Spleen (tissue), 13 donors: ENCODE measurements at places on chromosomes 3 and 15.

- DNase-seq: no peak
These were observed 51.2 kb downstream of the CFAP20DC start for GRCh38 chr3:58998476-58999117.

DNA sequence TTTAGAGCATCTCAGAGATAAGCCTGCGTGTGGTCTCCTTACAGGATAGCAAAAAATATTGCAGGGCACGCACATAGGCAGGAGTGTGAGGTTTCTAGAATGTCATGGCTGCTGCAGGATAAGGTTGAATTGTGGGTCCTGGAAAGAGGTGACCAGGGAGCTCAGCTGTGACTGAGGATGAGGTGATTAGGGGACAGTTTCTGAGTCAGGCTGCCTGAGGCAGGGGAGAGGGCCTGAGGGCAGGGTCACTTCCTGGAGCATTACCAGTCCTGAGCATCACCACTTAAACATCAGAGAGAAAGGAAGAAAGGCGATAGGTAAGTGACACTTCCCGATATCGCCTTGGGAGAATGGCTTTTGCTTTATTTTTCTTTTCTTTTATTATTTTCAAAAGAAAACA is 813.8 kb downstream of the TUSC7 start:
- DNase-seq: no peak

- no peak for DNase-seq
These were observed 469.6 kb upstream of the PPP2R3A start for GRCh38 chr3:135495891-135496290.

DNA sequence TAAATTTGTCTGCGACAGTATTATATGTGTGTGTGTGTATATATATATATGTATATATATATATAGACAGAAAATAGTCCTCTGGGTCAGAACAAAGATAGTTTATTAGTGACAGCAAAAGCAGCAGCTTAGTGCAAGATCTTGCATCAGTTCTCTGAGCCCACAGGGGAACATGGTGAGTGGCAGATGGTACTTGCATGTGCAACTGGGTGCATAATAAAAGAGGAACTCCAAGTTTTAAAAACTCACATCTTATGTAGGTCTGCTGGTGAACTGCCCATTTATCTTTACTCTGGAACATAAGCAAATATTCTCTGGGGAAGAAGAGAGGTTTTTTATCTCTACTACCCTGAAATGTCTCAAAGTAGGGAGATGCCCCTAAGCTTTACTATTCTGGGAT is 276.4 kb downstream of the POLQ start:
- no peak for DNase-seq

- no peak for DNase-seq
These were observed 127.0 kb upstream of the CCDC54 start for GRCh38 chr3:107250221-107250620.

DNA sequence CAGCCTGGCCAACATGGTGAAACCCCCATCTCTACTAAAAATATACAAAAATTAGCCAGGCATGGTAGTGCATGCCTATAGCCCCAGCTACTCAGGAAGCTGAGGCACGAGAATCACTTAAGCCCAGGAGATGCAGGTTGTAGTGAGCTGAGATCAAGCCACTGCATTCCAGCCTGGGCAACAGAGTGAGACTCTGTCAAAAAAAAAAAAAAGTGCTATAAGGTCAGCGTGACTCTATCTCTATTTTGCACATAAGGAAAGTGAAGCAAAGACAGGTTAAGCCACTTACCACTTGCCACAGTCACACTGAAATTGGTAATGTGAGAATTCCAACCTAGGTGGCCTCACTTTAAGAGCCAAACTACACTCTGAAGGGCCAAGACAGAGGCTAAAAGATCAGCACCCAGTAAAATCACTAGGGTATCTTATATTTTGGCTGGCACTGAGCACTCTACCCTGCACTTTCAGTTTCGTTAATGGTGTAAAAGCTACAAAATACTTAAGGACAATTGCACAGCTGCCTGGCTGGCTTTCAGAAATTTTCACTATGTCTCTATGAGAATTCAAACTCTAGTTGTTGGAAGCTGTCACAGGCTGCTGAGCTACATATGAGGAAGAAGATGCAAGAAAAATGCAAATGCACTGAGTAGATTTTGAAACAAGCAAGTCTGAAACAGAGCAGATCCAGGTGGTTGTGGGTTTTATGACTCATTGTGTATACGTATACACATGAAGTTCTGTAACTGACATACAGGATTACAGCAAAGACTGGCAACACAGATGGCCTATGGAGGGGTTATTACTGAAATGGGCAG is 32.7 kb downstream of the TRANK1 start:
- DNase-seq: no peak

DNA sequence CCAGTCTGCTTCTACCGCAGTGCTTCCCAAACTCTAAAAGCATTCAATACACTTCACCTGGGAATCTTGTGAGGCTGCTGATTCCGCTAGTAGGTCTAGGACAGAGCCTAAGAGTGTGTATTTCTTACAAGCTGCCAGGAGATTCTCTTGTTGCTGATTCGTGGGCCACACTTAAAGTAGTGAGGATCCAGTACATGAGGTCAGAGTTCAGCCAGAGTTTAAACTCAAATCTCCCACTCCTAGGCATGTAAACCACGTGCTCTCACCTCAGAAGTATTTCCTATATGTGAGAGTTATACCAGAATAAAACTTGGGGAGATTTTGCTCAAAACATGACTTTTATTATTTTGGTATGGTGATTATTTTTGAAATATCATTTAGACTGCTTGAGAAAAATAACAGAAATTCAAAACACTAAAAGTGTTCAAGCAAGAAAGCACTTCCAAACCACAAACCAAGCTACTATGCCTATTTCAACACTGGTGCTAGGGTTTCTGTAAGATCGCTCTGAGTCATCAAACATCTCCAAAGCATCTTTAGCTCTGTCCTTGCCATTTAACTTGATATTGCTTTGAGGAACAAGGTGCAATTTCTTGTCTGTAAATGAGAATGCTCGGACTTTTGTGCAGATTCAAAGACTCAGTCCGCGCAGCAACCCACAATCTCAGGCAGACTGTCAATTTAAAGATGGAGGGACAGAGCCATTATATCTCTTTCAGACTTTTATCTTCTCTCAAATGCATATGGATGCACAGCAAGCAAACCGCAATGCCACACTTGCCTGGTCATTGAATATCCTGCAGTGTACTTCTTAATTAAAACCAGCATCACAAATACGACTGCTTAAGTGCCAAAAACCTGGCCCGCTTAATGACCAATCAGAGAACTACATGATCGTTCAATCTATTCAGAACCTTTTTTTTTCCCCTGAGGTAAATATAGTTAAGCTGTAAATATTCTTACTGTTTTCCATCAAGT is 59.8 kb downstream of the AGTR1 start:
- DNase-seq: no peak

DNA sequence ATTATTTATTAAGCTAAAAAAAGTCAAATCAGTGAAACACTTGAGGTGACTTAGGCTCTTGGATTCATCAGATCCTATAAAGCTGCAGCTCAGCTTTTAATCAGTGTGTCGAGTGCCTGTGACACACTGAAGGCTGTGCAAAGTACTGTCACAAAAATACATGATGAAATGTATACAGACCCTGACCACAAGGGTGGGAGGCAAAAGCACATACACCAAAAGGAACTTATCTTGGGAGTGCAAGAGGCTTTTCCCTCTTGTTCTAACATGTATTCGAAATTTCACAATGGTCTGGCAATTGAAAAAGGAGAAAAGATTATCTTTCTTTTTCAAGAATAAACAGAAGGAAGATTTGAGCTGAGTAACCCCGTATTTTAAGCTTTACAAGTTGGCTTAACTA is 35.9 kb downstream of the VGLL4 start:
- DNase-seq: no peak

DNA sequence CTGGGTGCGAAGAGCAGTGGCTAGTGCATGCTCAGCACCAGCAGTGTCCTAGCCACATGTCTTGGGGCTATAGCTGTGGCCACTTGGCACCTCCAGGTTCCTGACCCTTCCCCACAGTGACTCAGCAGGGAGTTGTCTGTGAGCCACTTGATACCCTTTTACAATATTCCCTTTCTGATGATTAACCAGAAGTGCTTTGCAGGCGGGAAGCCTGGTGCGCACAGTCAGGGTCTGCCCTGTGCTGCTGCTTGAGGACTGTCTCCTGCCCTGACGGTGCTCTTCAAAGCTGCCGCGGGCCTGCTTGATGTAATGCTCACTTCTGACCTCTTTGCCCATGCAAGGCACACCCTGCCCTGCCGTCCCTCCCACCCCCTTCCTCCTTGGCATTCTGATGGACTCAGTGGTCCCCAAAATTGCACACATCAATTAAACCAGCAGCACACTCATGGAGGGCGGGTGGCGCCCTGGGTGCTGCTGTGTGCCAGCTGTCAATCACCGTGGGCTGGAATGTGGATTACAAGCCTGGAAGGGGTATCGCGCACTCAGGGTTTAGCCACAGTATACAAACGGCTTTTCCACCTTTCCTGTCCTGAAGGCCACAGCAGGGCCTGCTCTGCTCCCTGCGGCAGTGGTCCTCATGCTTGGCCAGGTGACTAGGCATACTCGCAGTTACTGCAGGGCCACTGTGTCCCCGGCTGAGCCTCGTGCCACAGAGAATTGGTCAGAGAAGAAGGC is 40.9 kb upstream of the PCSK6 start:
- no peak for DNase-seq

GRCh38 chr3:193842029-193842798 is 249.2 kb downstream of the OPA1 start:
- DNase-seq: no peak

GRCh38 chr15:94164202-94164807 is 67.1 kb upstream of the MCTP2 start:
- DNase-seq: no peak

- DNase-seq: no peak
These were observed 29.3 kb upstream of the POLR2M start for GRCh38 chr15:57677204-57677603.

DNA sequence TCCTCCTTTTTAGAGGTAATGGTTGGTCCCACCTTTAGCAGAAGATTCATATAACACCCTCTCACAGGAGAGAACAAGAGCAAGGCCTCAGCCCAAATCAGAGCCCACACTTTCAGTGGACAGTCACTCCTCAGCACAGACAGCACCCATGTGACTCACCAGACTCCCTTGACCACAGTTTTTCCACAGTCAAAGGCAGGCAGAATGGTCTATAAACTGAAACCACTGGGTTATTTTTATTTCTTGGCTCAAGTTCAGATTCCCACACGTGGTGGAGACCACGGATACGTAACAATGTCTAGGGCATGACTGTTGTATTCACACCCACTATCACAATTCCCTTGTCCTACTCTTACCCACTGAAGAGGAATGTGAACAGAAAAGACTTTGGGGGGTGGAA is 237.8 kb upstream of the UBE2E1 start:
- DNase-seq: no peak

- no peak for DNase-seq
These were observed 1261.6 kb upstream of the GBE1 start for GRCh38 chr3:83023086-83023485.

DNA sequence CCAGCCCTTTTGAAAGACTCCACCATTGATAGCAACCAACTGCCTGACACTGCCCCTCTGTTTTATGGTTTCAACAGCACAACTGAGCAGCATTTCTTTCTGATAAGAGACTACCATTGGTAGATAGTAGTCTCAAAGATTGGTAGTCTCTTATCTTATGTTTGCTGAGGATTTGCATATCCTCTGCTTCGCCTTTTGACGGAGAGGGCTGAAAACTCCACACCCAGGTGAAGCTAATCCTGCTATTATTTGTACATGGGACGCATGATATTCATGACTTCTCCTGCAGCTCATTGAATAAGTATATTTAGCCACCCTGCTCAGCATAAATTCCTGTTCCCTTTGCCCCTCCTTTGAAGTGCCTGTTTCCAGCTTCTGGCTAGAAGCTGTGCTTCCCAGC is 119.4 kb upstream of the STRIT1 start:
- no peak for DNase-seq

- no peak for DNase-seq
These were observed 54.0 kb upstream of the SKOR1 start for GRCh38 chr15:67771189-67771800.

DNA sequence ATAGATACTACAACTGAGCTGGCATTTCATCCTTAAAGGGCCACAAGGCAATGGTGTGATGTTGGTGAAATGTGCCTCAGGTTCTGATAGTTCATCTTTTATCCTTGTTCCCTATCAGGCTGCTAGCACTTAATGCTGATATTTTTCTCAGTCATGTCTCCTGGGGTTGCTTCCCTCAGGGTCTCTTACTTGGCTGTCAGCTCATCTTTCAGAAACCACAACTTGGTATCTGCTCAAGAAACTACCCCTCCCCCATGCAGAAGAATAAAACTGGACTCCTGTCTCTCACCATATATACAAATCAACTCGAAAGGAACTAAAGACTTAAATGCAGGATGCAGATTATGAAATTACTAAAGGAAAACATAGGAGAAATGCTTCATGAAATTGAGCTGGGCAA is 308.1 kb downstream of the CHST2 start:
- no peak for DNase-seq

DNA sequence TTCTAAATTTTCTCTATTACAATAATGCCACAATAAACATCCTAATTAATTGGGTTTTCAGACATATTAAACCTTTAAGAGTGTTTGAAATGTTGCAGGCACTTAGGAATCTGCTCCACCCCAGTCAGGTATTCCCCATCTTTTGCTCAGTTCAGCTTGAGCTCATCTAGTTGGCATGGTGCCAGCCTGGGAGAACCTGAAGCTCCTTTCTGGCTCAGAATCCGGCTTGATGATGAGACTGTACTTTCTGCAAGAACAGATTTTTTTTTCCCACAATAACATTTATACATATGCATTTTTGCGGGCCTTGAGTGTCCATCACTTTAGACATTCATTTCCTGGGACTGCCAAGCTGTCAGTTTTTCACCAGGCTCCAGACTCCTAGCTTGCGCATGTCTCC is 7.7 kb upstream of the OXSR1 start:
- no peak for DNase-seq

GRCh38 chr15:65558336-65558735 is 28.1 kb downstream of the HACD3 start:
- DNase-seq: no peak

DNA sequence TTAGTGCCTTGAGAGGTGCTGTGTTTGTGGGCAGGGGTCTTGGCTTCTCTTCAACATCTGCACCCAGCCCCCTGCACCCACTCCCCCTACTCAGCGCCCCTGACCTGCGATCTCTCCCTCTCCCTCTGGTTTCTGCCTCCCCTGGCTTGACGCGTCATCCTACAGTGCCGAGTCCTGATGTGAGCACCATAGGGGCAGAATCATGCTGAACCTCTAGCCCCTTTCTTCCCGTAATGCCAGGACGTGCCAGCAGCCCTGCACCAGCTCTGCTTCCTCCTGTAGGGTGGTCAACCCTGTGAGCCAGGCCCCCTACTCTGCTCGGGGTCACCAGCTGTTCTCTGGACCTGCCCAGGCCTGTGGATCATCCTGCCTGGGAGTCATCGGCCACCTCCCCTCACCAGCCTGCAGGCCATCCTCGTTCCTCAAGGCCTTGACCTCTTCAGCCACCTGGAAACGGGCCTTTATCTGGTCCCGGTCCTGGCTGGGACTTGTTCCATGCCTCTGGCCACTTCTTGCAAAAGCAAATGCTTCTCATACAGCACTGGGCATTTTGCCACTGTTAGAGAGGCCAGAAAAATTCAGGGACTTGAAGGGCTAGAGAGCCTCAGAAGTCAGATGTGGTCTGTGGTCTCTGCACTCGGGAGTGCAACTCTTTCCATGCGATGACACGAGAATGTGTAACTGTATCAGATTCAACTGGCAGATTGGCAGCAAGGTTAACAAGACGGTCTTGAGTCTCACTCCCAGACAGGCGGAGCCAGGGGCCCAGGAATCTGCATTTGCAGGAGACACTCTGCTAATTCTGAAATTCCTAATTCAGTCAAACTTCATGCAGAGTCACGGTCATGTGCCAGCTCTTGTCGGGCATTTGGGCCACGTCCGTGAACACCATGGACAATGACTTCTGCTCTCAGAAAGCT is 16.7 kb upstream of the KLF15 start:
- peak; percentile 58 for DNase-seq

GRCh38 chr3:59777066-59777465 is 727.2 kb upstream of the CFAP20DC start:
- DNase-seq: no peak
